ENCODE measurements at places on chromosomes 13 and 19. TPM values are rescaled to one million over a fixed set of nuclear protein-coding genes. Genes with fewer than 3 reads are reported as not detected.

Gene GFY
- total RNA-seq, result not detected

Gene SLC8A2
- total RNA-seq, result under 0.01 TPM

Gene IRGC
- total RNA-seq, result not detected

Gene FARP1
- 36.5 TPM for total RNA-seq

Gene SIGLEC11
- total RNA-seq, result 1.6 TPM

Gene MAP4K1
- total RNA-seq, result under 0.01 TPM

Gene CEACAM21
- total RNA-seq, result 1.6 TPM

Gene TEX29
- total RNA-seq, result not detected

Gene POU2F2
- 0.52 TPM for total RNA-seq

Gene OVOL3
- not detected for total RNA-seq

Gene NCR1
- total RNA-seq, result not detected

Gene ISYNA1
- total RNA-seq, result 86.6 TPM

Gene ATP4B
- total RNA-seq, result not detected

Gene PINLYP
- 6.8 TPM for total RNA-seq

Gene ZSCAN1
- not detected for total RNA-seq

Gene ARL11
- total RNA-seq, result under 0.01 TPM

Gene CYP2A7
- not detected for total RNA-seq

Gene CFD
- 33.4 TPM for total RNA-seq

Gene THAP8
- 2.1 TPM for total RNA-seq

Gene TMEM221
- total RNA-seq, result 0.52 TPM

Gene MAP1S
- total RNA-seq, result 25.6 TPM

Gene GDF15
- total RNA-seq, result 1.0 TPM

Gene PROZ
- total RNA-seq, result not detected

Gene FBXO46
- 5.7 TPM for total RNA-seq

Gene ZNF443
- total RNA-seq, result 4.7 TPM

Gene FCER2
- total RNA-seq, result under 0.01 TPM

Gene TPTE2
- not detected for total RNA-seq

Gene EPSTI1
- total RNA-seq, result 1.6 TPM

Gene IGFL3
- not detected for total RNA-seq

Gene COG6
- 24.0 TPM for total RNA-seq

Gene ZNF649
- total RNA-seq, result 15.7 TPM

Gene HSH2D
- 0.52 TPM for total RNA-seq

Gene ADGRE1
- total RNA-seq, result 1.6 TPM

Gene ATP4A
- not detected for total RNA-seq

Gene ZNF155
- 13.0 TPM for total RNA-seq

Gene ZNF714
- total RNA-seq, result 2.6 TPM

Gene TTYH1
- 1.0 TPM for total RNA-seq

Gene C13orf42
- total RNA-seq, result not detected

Gene MKNK2
- total RNA-seq, result 32.4 TPM

Gene BCAM
- total RNA-seq, result 89.8 TPM

Gene CBY2
- total RNA-seq, result not detected

Gene EPS8L1
- total RNA-seq, result 1.0 TPM

Gene LYPD3
- total RNA-seq, result not detected

Gene R3HDM4
- 30.8 TPM for total RNA-seq

Gene PDX1
- not detected for total RNA-seq

Gene FFAR2
- total RNA-seq, result 1.0 TPM

Gene ESD
- total RNA-seq, result 120 TPM

Gene ZBTB32
- not detected for total RNA-seq

Gene GARIN5A
- 0.52 TPM for total RNA-seq

Data from skeletal muscle tissue (tissue), 5 donors.